ENCODE measurements at places on chromosomes 5 and 9.

GRCh38 chr5:107919969-107920368 lies 249.2 kb upstream of the EFNA5 start:
- no peak for DNase-seq

GRCh38 chr5:35518104-35518503 lies 99.6 kb upstream of the SPEF2 start:
- no peak for DNase-seq

- peak; percentile 84 for DNase-seq
These were observed at the start of gene NR2F1 for GRCh38 chr5:93582677-93583438. Gene NR2F1 (plus strand): TSS chr5:93583222. CDS start chr5:93585024, 1,802 bp downstream.

DNA sequence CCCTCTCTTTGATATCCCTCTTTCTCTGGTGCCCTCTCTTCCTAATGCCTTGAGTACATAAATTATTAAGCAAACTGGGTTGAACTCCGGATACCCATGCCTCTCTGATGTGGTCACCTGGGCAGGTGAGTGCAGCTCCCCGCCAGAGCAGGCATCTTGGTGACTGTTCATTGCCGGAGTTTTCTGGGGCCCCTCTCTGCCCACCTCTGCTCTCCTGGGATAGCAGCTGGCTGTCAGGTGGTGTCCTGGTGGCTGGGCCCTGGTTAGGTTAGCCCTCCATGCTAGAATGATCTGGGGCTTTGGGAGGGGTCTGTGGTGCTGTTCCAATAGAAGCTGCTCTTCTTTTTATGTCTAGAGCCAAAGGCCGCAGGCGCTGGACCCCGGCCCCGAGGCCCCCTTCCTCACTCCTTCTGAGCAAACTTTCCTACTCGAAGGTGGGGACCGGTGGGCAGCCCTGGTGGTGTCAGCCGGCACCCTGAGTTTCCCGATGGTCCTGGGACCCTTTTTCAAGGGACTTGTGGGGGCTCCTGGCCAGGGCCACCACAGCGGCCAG lies 4.9 kb upstream of the SCGB3A1 start:
- DNase-seq, result no peak

- DNase-seq, result no peak
These were observed 454 bp downstream of the NELFB start for GRCh38 chr9:137255448-137256114.

DNA sequence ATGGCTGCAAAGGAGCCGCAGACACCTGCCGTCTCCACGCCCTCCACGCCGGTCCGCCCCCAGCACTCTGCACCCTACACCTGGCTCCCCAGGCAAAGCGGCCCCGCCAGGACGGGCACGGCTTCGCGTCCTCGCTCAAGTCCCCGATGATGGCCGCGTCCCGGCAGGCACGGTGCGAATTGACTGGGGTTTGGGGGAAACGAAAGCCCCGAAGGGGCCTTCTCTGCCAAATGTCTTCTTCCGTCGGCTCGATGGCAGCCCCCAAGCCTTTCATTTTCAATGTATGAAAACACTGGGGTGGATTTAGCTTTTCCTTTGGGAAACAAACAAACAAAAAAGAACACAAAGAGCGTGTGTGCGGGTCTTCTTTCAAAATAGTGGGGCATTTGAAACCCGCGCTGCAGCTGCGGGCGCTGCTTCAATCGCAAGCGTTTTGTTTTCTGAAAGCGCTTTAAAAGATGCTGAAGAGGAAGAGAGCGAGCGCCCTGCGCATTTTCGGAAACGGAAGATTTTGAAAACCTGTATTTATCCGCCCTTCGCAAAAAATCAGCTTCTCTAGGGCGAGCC lies 160.0 kb downstream of the RMI1 start:
- no peak for DNase-seq

- DNase-seq, result no peak
These were observed 45.5 kb upstream of the RNU6ATAC start for GRCh38 chr9:134209731-134210311.

DNA sequence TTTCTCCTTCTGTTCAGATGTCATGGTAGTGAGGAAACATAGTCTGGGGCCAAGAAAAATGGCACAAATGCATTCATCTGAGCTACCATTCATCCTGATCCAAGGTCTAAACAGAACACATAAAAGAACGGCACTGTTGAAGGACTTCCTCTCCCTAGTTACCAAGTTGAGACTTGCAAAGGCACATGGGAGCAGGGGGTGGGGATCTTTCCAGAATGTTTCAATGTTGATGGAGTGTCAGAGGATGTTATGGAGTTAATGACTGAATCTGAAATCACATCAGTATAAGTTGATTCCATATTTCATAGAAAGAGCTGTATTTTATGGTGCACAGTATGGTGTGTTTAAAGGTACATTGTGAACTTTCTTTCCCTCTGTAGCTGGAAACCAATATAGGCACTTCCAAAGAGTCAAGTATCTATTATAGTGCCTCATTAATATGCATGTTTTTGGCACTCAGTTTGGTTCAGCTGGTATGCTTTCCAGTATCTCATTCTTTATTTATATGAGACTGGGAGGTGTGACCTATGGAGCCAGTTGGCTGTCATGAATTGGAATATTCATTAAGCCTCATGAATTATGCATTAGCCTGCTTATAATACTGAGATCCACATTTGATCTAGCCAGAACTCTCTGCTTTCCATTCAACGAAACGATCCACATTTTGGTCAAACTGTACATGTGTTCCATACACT lies 603.0 kb downstream of the NR2F1-AS1 start:
- DNase-seq, result no peak

- DNase-seq, result no peak
These were observed 21.5 kb downstream of the GABBR2 start for GRCh38 chr9:98686961-98687855.

- DNase-seq, result no peak
These were observed 5.1 kb upstream of the C5orf46 start for GRCh38 chr5:147911427-147911826.

DNA sequence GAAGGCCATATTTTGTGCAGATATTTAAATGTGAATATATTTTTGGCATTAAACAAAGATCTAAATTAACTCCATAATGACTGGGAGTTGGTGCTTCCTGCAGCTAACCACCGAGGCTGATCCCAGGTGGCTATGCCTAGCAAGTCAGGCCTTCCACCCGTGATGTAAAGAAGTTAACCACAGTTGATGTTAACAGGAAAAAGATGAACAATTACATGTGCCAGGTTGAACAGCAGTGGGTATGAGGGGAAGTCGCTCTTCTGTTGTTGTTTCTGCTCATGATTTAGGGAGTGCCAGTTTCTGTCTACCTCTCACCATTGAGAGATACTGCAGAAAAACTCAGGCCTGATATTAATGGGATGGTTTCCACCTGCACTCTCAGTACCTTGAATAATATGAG lies 334.3 kb downstream of the EBF1 start:
- no peak for DNase-seq

DNA sequence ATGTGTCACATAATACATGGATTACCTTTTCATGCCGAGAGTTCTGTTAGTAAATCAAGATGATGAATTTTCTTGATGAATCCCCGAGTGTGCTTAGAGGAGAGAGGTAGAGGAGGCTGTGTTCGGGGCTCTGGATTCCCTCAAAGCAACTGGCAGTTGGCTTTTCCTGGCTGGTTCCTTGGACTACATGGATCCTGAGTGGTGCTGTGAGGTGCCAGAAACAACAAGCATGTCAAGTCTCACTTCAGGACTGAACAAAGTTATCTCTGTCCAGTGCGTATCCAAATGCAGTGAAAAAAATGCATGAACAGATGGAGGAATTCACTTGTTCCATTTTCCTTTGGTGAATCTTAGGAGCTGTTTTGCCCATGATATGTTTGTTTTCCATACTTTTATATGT lies 231.7 kb downstream of the FBXL7 start:
- DNase-seq, result no peak

DNA sequence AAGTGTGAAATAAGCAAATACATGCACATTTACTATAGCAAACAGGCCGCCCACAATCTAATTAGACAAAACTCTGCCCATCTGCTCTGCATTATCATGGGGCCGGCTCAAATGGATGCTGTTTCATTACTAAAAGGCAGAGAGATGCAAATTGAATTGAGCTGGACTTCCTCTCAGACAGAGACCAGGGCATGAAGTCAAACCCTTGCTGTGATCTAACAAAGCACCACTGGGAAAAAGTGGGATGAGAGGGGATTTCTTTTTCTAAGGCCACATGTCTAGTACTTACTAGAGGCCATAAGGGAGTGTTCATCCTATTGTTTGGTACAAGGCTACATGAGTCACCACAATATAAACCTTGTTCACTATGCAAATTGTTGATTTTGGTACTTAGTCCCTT lies 614.7 kb downstream of the ISL1 start:
- no peak for DNase-seq

DNA sequence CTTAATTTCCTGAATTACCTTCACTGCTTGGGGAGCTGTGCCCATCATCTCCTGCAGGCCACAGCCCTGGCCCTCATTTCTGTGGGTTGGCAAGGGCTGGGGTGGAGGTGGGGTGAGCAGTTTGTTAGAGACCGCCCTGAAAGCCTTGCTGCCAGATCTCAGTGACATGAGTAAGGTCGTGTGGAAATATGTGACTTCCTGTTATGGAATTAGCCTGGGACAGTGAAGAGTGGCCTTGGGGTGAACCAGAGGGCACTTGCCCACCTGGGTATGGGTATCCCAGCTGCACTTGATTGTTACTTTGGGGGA lies 2.5 kb upstream of the HNRNPAB start:
- no peak for DNase-seq

DNA sequence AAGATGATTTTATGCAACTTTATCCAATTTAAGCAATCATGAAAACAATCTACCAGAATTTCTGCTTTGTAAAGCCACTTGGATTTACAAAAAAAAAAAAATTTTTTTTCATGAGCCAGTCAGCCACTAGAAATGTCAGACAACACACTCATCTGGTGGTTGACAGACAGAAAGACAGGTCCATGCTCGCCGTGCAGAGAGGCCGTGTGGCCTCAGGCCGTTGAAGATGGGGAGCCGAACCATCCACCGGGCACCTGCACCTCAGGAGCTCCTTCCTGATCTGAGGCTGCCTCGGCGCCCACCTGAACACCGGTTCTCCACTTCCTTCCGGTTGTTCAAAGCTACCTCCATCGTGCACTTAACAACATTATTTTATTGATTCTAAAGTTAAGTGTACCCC lies 138.0 kb upstream of the IRX4 start:
- DNase-seq, result no peak

DNA sequence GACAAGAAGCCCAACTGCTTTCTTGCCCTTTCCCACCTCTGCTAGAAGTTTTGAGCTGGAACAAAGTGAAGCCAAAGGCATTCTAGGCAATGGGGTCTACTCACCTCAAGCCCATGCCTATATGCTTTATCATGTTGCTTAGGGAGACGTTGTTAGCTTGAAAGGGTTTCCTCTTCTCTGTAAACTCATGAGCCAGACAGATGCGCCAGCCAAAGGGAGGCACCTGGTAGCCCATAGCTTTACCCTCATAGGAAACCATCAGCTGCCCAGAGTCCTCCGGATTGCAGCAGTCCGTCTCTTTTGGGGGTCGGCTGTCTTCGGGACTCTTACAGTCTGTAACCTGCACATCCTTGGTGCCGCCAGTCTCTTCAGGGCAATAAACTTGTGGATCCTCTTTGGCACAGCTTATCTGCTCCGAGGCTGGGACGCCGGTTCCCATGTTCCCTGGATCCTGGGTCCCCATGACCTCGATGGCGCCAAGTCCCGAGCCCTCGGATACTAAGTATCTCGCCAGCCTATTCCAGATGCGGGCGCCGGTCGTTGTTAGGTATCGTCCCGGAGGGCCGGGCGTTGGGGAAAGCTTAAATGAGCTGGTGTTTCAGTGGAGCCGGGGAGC lies 678 bp downstream of the GBA2 start:
- DNase-seq, result no peak

All from GM04503 (cell line).